Stimulated activated CD4-positive, alpha-beta T cell treated with anti-CD3 and anti-CD28 coated beads, Interleukin-1b, Interleukin-23, amount 100 ng/mL, for 24 hours (primary cell): ENCODE measurements at places on chromosomes 16 and 17.

DNA sequence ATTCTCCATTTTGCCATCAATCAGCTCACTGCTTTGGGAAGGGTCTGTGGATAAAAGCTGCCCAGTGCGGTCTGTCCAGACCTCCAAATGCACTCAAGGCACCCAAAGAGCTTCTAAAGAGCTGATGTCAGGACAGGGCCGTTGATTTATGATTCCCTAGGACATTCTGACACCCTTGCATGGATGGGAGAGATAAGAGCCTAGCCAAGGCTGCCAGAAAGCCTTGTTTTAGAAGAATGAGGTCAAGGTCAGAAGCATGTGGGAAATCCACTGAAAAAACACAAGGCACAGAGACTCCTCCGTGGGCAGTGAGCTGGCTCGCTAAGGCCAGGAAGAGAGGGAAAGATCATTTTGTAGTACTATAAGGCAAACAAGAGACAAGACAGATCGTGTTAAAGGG lies 214.0 kb downstream of the CDH11 start:
- no peak for DNase-seq

GRCh38 chr16:48950184-48950583 lies 331.5 kb downstream of the CBLN1 start:
- no peak for DNase-seq

DNA sequence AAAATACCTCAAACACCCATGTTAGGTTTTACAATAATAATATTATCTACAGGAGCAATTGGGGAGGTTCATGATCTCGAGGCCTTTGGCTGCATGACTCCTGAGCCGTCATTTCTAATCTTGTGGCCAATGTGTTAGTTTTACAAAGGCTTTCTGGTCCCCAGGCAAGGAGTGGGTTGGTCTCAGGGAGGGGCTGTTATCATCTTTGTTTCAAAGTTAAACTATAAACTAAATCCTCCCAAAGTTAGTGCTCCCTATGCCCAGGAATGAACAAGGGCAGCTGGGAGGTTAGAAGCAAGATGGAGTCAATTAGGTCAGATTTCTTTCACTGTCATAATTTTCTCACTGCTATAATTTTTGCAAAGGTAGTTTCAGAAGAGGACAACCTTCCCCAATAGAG lies 9.1 kb upstream of the CCL5 start:
- no peak for DNase-seq

- DNase-seq: no peak
These were observed 34.0 kb upstream of the ADAMTS18 start for GRCh38 chr16:77468831-77469230.

GRCh38 chr17:17672453-17673368 lies 8.5 kb upstream of the RAI1 start:
- no peak for DNase-seq

GRCh38 chr16:7871979-7872378 lies 539.3 kb downstream of the RBFOX1 start:
- DNase-seq: no peak

DNA sequence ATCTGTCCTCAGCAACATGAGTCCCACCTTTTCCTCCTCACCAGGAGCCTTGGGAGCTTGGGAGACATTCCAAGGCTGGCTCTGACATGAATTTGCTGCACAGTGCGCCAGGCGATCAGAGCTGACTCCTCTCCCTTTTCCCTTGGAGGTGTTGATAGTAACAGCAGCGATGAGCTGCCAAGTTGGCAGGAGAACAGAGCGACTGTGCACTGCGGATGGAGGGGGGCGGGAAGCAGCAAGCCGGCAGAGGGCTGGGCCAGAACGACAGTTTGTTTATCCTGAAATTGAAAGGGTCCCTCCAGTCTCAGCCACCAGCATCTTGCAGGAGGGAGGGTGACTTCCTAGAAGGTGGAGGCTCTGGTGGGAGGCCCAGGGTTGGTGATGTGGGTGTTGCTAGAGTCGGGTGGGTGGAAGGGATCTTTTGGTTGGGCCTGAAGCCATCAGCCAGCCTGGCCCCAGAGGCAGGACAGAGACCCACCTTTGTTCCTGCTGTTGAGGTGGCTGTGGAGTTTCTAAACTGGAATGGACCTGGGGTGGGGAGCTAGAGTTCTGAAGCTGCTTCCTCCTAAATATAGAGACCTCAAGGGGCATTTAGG lies 22.5 kb upstream of the DYNLL2 start:
- no peak for DNase-seq

DNA sequence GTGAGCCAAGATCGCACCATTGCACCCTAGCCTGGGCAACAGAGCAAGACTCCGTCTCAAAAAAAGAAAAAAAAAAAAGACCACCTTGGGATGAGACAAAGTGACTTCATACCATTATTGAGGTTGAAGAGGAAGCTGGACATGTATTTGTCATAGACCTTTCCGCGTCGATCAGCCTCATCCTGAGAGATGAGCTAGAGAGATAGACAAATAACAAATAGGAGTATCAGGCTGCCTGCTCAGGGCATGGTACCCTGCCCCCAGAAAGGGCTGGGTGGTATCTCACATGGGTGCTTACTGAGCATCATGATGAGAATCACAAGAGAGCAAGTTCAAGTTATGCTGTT lies 22.1 kb downstream of the CNTNAP1 start:
- DNase-seq: no peak

GRCh38 chr17:8126491-8127066 lies 2.7 kb upstream of the HES7 start:
- DNase-seq: no peak

- DNase-seq: no peak
These were observed 43.0 kb upstream of the TMEM97 start for GRCh38 chr17:28276011-28276410.

GRCh38 chr17:20066253-20066652 lies 57.1 kb downstream of the SPECC1 start:
- no peak for DNase-seq

GRCh38 chr16:89123831-89124100 lies 30.1 kb downstream of the ACSF3 start:
- no peak for DNase-seq

- DNase-seq: no peak
These were observed 1165.8 kb upstream of the GOT2 start for GRCh38 chr16:59899940-59900339.

- DNase-seq: no peak
These were observed 192.5 kb downstream of the CDH13 start for GRCh38 chr16:82819286-82819685.

GRCh38 chr17:48441231-48441711 lies 11.3 kb upstream of the SKAP1 start:
- DNase-seq: no peak

GRCh38 chr17:4014148-4014927 lies 50.1 kb upstream of the ATP2A3 start:
- DNase-seq: no peak
